Astrocyte (in vitro differentiated cells and primary cell): ENCODE measurements at places on chromosomes 3 and 15. TPM values are rescaled to one million over a fixed set of nuclear protein-coding genes. Genes with fewer than 3 reads are reported as not detected.

Gene CACNA2D2
- total RNA-seq, result 0.31 and 1.00 TPM in 2 replicates

Gene SH2D7
- total RNA-seq, result not detected in 2 replicates

DNA sequence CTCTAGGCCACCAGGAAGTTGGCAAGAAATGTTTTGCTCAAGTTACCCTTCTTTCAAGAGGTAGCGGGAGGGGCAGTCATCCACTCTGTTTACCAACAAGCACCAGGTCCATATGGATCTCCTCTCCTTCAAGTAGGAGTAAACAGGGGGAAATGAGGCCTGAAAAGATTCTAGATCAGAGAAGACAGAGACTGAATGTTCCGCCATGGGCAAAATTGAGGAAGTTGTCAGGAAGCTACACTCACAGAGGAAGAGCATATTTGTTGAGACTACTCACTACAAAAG is 81.6 kb downstream of the KLF15 start:
- no peak overlapping the region for H3K27ac ChIP-seq
- no peak overlapping the region for H3K4me3 ChIP-seq

- no peaks in the 10 kb centered on the region for H3K4me1 ChIP-seq
- H3K27me3 ChIP-seq, result no peaks in the 10 kb centered on the region
These were observed 19.8 kb downstream of the WDR72 start for GRCh38 chr15:53739651-53740050.

GRCh38 chr3:188672840-188673239 is 498.9 kb upstream of the TPRG1 start:
- no peak overlapping the region for H3K4me3 ChIP-seq
- peaks cover 6% of the 10 kb centered on the region for H3K4me1 ChIP-seq
- no peak overlapping the region for H3K27ac ChIP-seq
- no peaks in the 10 kb centered on the region for H3K27me3 ChIP-seq
- H3K36me3 ChIP-seq, result peaks cover 3% of the 10 kb centered on the region

DNA sequence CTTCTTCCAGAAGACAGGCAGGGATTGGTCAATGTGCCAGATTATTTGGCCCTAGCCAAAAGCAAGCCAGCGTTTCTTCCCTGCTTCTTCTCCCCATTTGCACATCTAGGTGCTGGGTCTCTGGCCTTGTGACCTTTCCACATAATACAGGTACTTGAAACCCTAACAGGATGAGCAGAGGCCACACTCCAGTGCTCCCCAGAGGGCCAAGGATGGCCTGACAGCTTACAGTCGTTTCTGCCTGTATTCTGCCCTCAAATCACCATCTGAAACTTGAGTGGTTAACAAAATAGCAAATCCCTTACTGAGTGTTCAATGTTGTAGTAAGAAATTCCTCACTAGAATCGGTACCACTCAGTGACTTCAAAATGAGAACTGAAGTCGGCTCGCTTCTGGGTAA is 29.1 kb downstream of the MKRN2 start:
- no peak for DNase-seq
- no peak overlapping the region for H3K27ac ChIP-seq
- H3K36me3 ChIP-seq, result peaks cover 81% of the 10 kb centered on the region
- H3K27me3 ChIP-seq, result no peaks in the 10 kb centered on the region
- peaks cover 10% of the 10 kb centered on the region for H3K4me1 ChIP-seq
- H3K4me3 ChIP-seq, result no peak overlapping the region

DNA sequence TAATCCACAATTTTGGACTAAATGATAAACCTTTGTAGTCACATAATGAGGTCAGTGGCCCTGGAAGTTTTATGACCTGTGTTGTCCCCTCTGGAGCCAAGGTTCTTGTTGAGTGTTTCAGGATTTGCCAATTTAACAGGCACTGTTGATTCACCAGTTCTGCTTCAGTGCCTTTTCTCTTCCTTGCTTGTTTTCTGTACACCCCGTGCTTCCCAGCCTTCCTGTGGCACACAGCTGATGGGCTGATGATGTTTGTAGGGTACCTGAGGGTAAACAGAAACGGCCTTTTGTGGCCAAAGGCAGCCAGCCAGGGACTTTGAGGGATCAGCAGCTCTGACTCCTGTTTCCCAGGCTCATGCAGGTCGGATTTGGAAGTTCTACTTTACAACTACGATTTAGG is 13.3 kb downstream of the GYG1 start:
- peaks cover 3% of the 10 kb centered on the region for H3K36me3 ChIP-seq
- H3K4me3 ChIP-seq, result no peak overlapping the region
- H3K4me1 ChIP-seq, result peaks cover 7% of the 10 kb centered on the region
- no peak overlapping the region for H3K27ac ChIP-seq
- no peak for DNase-seq

DNA sequence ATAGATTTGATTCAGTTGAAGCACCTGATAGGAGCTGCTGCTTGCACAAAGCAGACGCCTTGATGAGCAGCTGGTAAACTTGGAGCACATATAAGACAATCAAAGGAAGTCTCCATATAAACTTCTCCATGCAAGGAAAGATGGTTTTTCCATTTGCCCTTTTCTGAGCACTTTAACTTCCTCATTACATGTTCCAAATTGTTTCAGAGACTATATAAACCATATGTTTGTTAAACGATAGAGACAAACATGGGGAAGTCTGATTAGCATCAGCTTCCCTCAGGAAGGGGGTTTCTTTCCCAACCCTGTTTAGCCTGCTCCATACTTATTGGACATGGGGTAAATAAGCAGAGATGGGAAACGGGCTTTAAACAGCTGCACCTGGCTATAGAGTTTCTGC is 88.0 kb downstream of the DHX36 start:
- H3K27me3 ChIP-seq, result no peaks in the 10 kb centered on the region
- H3K4me1 ChIP-seq, result no peaks in the 10 kb centered on the region
- no peaks in the 10 kb centered on the region for H3K36me3 ChIP-seq
- no peak overlapping the region for H3K27ac ChIP-seq
